ENCODE measurements at places on chromosomes 3 and 15.

- DNase-seq = no peak
Observed at GRCh38 chr3:64808061-64808460, 120.3 kb upstream of the ADAMTS9 start.

- no peak for DNase-seq
Observed at GRCh38 chr15:57198654-57199291, 177.5 kb upstream of the CGNL1 start.

DNA sequence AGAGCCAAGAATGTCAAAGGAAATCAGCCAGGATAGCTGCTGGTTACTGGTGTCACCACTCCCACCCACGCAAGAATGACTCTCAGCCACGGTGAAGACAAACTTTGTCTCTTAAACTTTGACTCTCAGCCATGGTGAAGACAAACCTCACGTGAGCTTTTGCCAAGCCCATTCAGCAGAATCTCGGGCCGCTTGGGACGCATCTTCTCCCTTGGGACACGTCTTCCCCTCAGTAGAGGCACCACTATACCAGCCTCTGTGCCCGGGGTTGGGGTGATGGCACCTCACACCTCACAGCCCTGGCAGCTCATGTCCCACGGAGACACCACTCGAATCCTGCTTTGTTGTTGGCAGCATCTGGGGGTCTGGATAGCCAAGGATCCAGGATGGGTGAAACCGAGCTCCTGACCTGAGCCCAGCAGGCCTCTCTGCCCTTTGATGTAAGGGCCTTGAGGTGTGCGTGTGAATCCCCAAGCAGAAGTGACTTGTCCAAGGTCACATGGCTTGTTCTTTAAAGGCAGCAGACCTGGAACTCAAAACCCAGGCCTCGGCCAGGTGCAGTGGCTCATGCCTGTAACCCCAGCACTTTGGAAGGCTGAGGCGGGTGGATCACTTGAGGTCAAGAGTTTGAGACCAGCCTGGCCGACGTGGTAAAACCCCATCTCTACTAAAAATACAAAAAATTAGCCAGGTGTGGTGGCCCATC is 21.8 kb downstream of the RBPMS2 start:
- no peak for DNase-seq

DNA sequence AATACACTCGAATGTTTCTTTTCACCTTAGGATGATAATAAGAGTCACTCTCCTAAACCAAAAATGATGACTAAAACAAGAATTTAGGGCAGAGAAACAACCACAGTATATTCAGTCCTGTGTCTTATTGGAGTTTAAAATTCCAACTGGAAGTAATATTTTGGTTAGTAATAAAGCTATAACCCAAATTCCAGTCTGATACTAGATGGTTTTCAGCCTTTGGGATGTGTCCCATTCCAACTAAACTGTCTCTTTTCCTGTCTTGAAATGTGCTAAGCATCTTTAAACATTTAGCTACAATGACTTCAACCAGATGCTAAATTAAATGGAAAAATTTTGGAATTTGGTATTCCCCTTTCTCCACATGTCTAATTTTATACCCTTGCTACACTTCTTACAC is 510.0 kb downstream of the ROBO1 start:
- DNase-seq = no peak

DNA sequence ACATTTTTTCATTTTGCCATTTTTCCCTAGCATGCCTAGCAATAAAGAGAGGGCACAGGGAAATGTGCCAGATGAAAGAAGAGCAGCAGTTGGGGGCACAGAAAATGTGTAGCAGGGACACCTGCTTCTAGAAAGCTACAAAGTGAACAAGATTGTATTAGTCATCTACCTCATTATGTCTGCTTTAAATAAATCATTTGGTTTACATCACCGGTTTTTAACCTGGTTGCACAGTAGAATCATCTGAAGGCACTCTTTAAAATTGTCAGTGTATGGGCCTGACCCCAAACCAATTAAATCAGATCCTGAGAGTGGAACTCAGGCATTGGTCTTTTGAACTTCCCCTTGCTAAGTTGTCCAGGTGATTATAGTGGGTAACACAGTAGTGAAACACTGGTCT is 73.8 kb downstream of the ZBBX start:
- no peak for DNase-seq

DNA sequence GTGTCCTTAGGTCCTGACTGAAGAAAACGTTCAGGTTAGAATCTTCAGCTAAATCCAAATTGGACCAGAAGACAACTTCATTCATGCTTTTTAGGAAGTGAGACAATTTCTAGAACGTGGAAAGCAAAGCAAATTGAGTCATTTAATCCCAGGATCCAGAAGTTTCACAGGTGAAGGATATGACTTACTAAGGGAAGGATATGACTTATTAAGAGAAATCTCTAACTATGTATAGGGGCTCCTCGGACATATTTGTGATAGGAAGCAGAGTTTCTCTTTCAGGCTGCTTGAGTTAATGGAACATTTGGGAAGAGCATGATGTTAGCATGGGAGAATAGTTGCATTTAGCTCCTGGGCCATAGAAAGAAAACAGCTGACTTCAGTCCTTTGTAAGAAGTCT is 16.1 kb upstream of the PLOD2 start:
- DNase-seq = no peak

DNA sequence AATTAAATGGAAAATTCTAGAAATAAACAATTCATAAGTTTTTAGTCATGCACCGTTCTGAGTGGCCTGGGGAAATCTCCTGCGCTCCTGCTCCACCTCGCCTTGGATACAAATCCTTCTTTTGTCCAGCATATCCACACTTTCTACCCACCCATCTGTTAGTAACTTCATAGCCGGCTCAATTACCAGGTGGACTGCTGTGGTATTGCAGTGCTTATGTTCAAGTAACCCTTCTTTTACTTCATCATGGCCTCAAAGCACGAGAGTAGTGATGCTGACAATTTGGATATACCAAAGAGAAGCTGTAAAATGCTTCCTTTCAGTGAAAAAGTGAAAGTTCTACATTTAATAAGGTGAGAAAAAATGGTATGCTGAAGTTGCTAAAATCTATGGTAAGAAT is 142.3 kb upstream of the CHL1 start:
- DNase-seq = no peak

DNA sequence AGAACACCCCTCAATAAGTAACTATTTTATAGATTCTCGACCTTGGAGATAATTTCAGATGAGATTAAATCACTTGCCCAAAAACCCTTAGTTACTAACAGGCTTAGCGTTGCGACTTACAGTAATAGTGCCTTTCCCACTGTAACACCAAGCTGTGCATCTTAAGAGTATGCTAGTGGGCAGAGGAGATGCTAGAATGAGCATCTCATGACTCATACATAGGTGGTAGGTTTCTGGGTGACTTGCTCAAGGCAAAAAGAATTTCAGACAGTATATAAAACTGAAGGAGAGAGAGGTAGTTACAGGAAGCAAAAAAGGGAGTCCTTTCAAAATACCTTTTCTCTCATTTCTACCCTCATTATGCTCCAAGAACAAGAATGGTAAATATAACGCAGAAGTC is 3.9 kb downstream of the KATNBL1 start:
- peak; percentile 53 for DNase-seq

- DNase-seq = no peak
Observed at GRCh38 chr15:67765701-67766100, 59.6 kb upstream of the SKOR1 start.

DNA sequence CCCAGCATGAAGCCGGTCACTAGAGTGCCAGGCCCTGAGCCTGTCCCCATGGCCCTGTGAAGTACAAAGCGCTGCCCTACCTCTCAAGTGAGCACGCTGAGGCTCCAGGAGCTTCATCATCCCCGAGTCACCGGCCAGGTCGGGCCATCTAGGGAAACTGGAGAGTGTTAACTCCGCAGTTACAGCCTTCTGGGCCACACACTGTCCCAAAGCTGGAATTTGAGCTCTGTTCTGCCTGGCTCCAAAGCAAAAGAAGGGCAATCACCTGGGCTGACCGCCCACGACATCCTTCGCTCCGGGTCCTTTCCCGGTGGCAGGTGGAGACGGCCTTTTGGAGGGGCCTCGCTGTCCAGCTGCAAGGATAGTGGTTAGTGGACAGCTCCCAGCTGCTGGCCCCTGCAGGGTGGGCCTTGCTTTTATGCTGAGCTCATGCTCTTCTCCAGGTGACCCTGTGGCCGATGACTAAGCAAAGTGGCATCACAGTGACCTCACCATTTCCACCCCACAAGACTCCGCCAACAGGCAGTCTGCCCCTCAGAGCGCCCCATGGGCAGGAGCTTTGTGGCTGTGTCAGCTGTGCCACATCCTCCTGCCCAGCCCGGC is 3.5 kb upstream of the MUC4 start:
- DNase-seq = peak; percentile 60

DNA sequence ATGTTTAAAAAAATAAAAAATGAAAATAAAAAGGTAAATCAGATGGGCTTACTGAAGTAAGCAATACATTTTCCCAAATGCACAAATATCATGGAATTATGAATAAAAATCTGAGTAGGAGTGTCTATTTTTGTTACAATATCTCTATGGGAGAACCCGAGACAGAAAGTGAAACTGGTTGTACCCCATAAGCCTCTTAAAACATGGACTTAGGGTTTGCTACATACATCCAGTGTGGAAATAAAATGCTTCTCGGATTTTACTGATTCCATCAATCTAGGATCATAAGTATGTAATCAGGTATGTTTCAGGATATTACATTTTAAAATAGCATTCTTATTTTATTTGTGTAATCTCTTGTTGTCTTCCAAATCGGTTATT is 177.8 kb upstream of the CDIN1 start:
- DNase-seq = no peak

DNA sequence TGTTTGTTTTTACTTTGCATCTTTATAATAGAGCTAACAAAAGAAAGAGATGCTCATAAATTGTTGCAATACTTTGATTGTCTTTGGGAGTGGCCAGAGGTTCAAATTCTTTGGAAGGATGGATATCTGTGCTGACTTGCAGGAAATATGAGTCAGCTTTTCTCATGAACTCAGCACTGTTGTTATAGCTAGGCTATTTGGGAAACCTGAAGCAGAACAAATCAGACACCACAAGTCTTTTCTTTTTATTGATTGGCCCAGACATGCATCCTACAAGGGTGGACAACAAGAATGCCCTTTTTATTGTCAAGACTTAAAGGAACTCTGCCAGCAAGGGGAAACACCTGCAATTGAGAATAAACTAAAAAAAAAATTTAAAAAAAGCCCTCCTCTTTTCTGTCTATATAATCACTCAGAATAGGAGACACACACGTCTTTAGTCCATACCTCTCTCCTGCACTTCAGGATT is 4.6 kb upstream of the DENND4A start:
- peak; percentile 55 for DNase-seq

GRCh38 chr3:25621087-25621486 is 43.6 kb downstream of the TOP2B start:
- no peak for DNase-seq

DNA sequence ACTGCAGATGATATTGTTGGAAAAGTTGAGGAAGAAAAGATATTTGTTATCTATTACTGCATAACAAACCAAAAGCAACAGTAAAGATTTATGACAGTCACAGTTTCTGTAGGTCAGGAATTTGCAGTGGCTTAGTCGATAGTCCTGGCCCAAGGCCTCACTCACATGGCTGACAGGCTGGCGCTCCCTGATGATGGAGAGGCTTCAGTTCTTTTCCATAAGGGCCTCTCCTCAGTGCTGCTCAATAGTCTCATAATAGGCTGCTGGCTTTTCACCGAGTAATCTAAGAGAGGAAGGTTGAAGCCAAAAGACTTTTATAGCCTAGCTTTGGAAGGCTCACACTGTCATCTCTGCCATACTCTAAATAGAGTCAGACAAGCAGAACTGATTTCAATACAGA is 17.7 kb downstream of the IREB2 start:
- DNase-seq = no peak

DNA sequence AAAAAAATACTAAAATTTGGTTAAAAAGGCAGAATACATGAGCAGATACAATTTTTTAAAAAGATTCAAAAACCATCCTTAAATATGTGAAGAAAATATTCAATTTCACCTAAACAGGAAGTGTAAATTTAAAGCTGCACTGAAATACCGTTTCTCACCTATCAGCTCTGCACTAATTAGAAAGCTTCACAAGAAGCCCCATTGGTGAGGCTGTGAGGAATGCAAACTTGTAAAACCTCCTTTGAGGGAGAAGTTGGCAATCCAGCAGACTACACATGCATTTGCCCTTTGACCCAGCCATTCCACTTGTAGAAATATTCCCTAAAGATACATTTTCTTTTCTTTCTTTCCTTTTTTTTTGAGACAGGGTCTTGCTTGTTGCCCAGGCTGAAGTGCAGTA is 18.8 kb downstream of the BLM start:
- no peak for DNase-seq

GRCh38 chr15:48221261-48221660 is 15.2 kb downstream of the SLC12A1 start:
- DNase-seq = no peak

DNA sequence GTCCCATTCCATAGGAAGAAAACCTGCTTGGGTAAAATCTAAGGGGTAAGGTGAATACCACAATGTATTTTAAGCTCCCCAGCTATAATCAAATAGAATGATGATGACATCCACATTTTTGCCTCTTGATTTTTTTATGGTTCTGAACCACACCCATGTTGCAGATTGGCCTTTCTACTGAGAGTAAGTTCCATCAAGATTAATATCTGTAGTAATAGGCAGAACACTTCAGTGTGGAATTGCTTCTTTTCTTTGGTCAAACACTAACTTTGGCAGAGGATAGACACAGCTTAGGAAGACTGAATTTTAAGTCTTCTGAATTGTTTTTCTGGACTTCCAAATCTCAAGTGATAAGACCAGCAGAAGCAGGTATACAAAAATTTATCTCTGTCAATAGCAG is 27.0 kb downstream of the PLS1 start:
- no peak for DNase-seq

DNA sequence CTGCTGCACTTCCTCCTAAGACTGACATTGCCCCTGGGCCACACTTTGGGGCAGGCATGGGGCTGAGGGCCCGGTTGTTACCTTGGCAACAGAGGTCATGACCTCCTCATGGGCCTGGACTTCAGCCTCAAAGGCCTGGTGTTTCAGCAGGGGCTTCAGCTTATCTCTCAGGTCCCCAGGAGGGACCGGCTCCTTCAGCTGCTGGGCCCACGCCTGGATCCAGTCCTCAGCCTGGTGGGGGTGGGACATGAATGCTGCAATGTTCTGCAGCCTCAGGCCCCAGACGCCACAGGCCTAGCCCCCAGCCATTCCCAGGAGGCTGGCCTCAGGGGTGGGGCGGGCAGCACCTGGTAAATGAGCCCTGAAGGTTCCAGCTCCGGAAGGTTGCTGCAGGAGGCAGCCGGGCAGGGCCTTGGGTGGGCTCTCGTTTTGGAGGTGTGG is 27.6 kb downstream of the SPTBN5 start:
- no peak for DNase-seq

DNA sequence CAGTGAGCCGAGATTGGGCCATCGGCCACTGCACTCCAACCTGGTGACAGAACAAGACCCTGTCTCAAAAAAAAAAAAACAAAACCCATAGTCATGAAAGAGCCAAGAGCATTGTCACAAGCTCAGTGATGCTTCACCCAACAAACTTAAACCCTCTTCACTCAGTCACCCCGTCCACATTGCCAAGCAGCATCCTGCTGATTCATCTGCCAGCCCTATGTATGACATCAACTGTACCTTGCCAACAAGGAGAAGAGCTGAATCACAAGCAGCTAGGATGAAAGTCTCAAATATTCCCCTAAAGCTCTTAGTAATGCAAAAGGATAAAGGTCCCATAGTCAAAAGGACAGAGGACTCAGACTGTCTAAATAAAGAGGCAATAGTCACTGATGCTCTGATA is 90.0 kb downstream of the ANO10 start:
- DNase-seq = peak; percentile 53

- no peak for DNase-seq
Observed at GRCh38 chr3:122475316-122475715, 39.4 kb downstream of the KPNA1 start.
